Stimulated activated CD8-positive, alpha-beta memory T cell treated with anti-CD3 and anti-CD28 coated beads, Interleukin-7, amount 100 ng/mL, for 1 hour (primary cell): ENCODE measurements at places on chromosomes 1 and 21.

GRCh38 chr1:172726740-172727139, 67.8 kb downstream of the FASLG start:
- DNase-seq: no peak

DNA sequence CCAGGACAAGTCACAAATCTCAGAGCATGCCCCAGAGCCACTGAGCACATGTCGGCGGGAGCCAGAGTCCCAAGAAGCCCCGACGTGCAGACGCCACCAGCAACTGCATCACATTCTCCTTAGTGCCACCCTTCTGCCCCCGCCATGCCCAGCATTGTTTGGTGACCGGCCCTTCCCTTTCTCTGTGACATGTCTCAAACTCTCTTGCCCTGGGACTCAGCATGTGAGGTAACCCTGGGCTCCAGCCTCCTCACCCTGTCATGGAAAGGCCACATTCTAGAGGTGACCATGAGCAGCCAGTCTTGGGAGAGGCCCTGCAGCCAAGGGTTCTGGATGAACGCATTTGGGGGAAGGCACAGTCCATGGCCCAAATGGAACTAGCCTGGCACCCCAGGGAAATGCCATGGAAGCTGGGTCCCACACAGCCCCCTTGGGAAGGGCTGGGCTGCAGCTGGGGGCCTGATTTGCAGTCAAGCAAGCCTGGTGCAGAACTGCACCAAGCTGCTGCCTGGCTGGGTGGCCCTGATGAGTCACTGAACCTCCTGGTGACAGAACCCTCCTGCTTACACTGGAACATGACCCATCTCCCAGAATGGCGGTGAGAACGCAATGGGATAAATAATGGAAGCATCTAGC, 94.4 kb downstream of the ITPKB start:
- DNase-seq: no peak

- DNase-seq: no peak
Observed at GRCh38 chr1:25854554-25854953, 4.7 kb downstream of the AUNIP start.

- DNase-seq: no peak
Observed at GRCh38 chr1:228017356-228018124, 10.7 kb downstream of the WNT3A start.

- no peak for DNase-seq
Observed at GRCh38 chr1:206961668-206962067, 8.6 kb downstream of the FCAMR start.
